ENCODE measurements at places on chromosomes 1 and 21. TPM values are rescaled to one million over a fixed set of nuclear protein-coding genes. Genes with fewer than 3 reads are reported as not detected.

- H3K4me3 ChIP-seq = no peak overlapping the region
- no peaks in the 10 kb centered on the region for H3K4me1 ChIP-seq
Measured at GRCh38 chr1:94858276-94858675, 38.1 kb downstream of the SLC44A3 start.

Gene NUAK2
- 17.4 TPM for total RNA-seq

DNA sequence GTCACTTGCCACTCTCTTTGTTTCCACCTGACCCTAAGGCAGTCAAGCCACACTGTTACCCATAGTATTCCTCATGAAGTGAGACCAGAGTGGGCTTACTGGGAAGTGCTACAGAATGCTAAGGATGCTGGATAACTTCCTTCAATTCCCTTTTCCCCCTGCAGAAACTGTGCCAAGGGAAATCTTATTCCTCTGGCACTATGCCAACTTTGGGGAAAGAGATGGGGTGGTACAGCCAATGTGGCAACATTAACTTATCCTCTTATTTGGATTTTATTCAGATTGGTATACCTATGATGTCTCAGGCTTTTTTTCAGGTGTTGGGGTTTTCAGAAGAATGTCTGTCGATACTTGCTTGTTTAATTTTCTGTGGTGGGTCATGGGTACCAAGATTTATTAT is 599.4 kb upstream of the PBX1 start:
- no peak overlapping the region for H3K4me3 ChIP-seq
- no peaks in the 10 kb centered on the region for H3K4me1 ChIP-seq
- no peak overlapping the region for H3K27ac ChIP-seq
- DNase-seq = no peak

Gene TMEM61
- total RNA-seq = not detected

DNA sequence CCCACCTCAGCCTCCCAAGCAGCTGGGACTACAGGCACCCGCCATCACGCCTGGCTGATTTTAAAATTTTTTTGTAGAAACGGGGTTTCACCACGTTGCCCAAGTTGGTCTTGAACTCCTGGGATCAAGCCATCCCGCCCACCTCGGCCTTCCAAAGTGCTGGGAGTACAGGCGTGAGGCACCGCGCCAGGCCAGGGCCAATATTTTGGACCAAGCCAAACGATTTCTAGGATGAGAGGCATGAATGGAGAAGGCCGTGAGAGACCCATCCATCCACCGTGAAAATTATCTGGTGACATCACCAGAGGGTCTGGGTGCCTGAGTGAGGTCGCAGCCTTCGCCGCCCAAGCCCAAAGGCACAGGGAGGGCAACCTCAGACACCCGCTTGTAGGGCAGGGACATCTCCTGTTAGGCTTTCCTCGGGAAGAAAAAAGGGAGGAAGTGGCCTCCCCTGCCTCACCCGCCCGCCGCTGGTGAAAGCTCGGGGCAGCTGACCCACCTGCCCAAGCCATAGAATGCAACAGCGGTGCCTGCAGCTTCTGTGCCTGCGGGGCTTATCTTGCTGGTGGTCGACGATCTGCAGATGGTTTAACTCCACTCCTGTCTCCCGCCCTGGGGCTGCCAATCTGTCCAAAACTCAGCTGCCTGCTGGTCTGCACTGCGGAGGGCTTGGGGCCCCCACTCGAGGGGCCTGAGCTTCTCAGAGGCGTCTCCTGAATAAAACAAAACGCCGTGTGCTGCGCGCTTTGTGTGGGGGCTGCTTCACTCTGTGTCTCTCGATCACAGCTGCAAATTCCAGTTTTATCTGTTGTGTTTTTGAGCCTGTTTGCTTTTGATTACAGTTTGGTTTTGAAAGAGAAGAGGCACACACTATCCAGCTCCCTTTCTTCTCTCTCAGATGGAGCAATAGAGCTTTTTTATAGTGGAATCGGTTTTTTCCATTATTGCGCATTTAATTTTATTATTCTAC is 85.8 kb downstream of the MRPS6 start:
- H3K27ac ChIP-seq = no peak overlapping the region
- H3K36me3 ChIP-seq = no peaks in the 10 kb centered on the region
- H3K27me3 ChIP-seq = no peaks in the 10 kb centered on the region
- H3K4me3 ChIP-seq = no peak overlapping the region
- DNase-seq = no peak

DNA sequence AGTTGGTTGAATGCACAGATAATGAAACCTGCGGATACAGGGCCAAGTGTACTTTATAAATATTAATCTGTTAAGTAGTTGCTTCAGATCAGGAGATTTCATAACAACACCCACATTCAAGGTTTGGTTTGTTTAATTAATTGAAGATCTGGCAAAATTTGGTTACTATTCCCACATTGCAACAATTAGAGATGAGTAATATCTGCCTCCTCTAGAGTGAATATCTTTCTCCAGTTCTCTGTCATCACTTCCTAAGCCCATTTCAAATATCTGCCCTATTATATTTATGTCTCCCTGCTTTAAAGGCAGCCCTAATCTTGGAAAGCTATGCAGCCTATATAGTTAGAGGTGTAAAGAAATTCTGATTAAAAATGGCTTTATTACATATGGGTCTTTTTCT is 61.4 kb downstream of the PPP2R5A start:
- no peak for DNase-seq
- H3K4me1 ChIP-seq = no peaks in the 10 kb centered on the region
- H3K27me3 ChIP-seq = no peaks in the 10 kb centered on the region

DNA sequence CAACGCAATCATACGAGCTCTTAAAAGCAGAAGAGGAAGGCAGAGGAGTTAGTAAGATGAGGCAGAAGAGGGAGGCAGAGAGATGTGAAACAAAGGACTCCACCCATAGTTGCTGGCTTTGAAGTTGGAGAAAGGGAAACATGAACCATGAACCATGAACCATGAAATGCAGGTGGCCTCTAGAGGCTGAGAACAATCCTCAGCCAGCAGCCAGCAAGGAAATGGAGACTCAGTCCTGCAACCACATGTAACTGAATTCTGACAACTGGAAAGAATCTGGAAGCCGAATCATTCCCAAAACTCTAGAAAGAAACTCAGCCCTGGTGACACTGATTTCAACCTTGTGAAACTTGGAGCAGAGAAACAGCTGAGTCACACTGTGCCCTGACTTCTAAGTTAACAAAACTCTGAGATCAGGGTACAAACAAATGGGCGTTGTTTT is 10.1 kb downstream of the DIPK1A start:
- H3K36me3 ChIP-seq = no peaks in the 10 kb centered on the region
- H3K27me3 ChIP-seq = no peaks in the 10 kb centered on the region
- DNase-seq = no peak
- H3K4me1 ChIP-seq = no peaks in the 10 kb centered on the region

DNA sequence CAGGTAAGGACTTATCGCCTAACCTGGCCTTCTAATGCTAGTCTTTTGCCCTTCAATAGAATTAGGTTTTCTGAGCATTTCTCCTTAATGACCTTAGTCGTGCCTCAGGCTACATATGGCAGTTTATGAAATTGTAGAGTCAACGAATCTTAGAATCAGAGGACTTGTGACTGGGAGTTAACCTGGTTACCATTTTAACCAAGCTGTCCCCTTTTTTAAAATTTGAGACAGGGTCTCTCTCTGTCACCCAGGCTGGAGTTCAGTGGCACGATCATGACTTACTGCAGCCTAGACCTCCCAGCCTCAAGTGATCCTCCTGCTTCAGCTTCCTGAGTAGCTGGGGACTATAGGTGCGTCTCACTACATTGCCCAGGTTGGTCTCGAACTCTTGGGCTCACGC is 53.5 kb upstream of the DMRTB1 start:
- H3K4me1 ChIP-seq = no peaks in the 10 kb centered on the region
- H3K36me3 ChIP-seq = no peaks in the 10 kb centered on the region
- H3K27me3 ChIP-seq = 0 out of 2 replicates have a peak, but pooled peaks cover 2% of the 10 kb centered on the region
- DNase-seq = no peak

DNA sequence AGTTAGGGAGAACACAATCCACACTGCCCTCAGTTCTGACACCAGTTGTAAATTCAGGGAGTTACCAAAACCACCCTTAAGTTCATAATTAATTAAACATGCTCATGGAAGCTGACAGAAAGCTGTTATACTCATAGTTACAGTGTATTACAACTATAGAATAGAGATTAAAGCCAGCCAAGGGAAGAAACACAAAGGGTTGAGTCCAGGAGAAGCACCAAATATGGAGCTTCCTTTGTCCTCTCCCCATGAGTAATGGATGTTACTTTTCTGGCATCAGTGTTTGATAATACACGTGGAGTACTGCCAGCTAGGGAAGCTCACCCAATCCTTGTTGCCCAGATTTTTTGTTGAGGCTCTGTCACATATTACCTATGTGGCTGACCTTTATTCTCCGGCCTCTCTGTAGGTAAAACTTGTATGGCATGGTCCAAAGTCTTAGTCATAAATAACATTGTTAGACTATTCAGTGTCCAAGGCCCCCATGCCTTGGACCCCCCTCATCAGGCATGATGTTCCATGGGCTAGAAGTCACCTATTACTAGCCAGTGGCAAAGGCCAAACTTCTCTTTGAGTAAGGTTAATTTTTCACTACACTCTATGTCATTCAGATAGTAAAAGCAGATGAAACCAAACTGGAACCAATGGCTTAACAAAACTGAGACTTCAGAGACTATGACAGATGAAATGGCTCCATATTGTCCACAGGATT is 175.7 kb downstream of the GPR52 start:
- H3K36me3 ChIP-seq = no peaks in the 10 kb centered on the region
- H3K27me3 ChIP-seq = no peaks in the 10 kb centered on the region
- no peak for DNase-seq
- H3K27ac ChIP-seq = no peak overlapping the region
- H3K4me1 ChIP-seq = no peaks in the 10 kb centered on the region

GRCh38 chr21:36747815-36748383 is 49.0 kb downstream of the SIM2 start:
- 0 out of 2 replicates have a peak, but pooled peaks cover 3% of the 10 kb centered on the region for H3K4me1 ChIP-seq
- no peak for DNase-seq
- no peaks in the 10 kb centered on the region for H3K27me3 ChIP-seq
- H3K36me3 ChIP-seq = no peaks in the 10 kb centered on the region

Gene LAMB3
- 0.85 TPM for total RNA-seq

DNA sequence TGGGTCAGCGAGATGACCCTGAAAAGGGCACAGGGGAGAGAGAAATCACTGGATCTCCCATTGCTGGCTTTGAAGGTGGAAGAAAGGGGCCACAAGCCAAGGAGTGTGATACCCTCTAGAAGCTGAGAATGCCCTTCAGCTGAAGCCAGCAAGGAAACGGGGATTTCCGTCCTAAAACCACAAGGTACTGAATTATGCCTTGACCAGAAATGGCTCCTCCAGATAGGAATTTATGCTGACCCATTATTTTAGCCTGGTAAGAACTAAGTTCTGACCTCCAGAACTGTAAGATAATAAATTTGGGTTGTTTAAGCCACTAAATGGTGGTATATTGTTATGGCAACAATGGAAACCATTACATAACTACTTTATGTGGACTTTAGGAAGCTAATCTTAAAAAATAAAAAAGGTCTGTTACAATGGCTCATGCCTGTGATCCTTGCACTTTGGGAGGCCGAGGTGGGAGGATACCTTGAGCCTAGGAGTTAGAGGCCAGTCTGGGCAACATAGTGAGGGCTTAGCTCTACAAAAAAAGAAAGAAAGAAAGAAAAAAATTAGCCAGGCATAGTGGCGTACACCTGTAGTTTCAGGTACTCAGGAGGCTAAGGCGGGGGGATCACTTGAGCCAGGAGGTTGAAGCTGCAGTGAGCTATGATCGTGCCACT is 3.6 kb upstream of the H6PD start:
- H3K27ac ChIP-seq = no peak overlapping the region
- H3K36me3 ChIP-seq = peaks cover 3% of the 10 kb centered on the region
- H3K27me3 ChIP-seq = no peaks in the 10 kb centered on the region
- H3K4me3 ChIP-seq = no peak overlapping the region
- DNase-seq = no peak

DNA sequence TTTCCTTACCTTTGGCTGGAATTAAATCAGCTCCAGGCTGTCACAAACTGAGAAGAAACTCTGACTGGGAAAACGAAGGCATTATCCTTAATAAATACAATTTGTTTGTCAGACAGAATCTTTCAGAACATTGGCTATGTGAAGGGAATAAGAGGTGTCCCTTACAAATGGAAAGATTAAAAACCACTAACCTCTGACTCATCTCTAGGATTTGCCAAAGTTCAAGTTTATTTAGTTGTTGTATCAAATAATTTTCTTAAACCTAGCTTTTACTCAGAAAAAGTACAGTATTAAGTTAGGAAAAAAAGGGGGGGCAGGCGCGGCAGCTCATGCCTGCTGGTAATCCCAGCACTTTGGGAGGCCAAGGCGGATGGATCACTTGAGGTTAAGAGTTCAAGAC is 15.7 kb downstream of the SERTAD4 start:
- H3K27me3 ChIP-seq = peaks cover 9% of the 10 kb centered on the region
- no peak for DNase-seq
- H3K4me3 ChIP-seq = no peak overlapping the region

Gene HFM1
- 0.39 TPM for total RNA-seq

GRCh38 chr1:3206696-3207095 is 137.7 kb downstream of the PRDM16 start:
- H3K4me3 ChIP-seq = no peak overlapping the region
- no peaks in the 10 kb centered on the region for H3K27me3 ChIP-seq
- H3K4me1 ChIP-seq = no peaks in the 10 kb centered on the region
- H3K27ac ChIP-seq = no peak overlapping the region
- no peak for DNase-seq
- H3K36me3 ChIP-seq = no peaks in the 10 kb centered on the region

DNA sequence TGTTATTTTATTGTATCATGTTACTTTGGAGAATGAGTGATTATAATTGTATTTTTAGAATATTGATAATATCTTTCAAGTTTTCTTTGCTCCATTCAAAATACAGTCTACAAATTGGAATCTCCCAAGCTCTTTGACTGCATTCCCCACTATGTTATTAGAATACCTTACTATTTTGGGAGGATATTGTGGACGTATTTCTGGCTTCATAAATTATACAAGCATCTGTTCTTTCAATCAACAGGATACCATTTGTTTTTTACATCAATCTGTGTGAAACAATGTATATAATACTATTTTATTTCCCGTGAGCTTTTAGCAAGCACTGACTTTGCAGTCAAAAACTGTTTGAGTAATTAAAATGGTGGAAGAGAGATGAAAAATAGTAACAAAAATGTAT is 226.5 kb downstream of the PTPRC start:
- H3K27ac ChIP-seq = no peak overlapping the region
- no peak for DNase-seq
